ENCODE measurements at places on chromosomes 5 and 9.

GRCh38 chr5:98111686-98112085, 661.8 kb upstream of the RGMB start:
- DNase-seq = no peak

GRCh38 chr5:111697215-111697614, 59.8 kb downstream of the NREP start:
- DNase-seq = no peak

DNA sequence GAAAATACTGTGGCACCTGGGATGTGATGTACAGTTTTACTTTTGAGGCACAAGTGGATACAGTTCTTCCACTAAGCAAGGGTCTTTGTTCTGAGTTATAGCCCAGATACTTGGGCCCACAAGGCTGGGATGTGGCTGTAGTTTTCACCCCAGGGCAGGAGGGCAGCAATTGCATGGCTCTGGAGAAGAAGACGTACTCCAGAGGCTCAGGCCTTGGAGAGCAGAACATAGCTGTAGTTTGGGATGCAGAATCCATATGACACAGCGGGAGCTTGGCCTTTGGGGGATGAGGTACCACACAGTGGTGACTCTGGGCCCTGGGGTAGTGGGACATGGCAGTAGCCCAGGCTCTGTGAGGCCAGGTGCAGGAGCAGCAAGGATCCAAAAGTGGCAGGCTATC, 110.8 kb upstream of the FSTL4 start:
- no peak for DNase-seq

DNA sequence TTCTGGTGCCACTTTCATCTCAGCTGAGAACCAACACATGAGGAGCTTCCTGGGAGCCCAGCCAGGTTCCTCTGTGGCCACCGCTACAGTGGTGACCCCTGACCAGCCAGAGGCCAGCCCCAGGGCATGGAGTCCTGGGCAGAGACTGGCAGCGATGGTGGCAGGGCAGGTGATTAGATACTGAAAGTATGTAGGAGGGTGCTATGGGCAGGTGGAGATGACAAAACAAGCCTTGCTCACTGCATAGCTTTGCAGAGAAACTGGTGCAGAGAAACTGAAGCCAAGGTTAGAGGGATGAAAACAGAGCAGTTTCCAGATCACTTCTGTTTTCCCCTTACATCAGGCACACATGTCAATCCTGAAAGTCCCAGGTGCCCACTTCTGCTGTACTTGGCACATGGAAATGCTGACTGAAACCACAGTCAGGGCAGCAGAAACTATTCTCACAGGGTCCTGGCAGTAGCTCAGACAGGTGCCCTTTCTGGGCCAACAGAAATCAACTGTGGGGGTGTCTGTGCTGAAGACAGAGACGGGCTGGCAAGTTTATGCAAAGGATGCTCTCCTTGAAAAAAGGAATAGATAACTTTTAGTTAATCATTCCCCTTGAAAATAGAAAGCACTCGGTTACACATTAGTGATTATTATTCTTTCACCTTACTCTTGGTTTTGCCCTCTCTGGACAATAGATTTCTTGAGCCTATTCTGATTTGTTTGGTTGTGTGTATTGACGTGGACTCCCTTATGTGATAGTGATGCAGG, 90.3 kb downstream of the ANKRD55 start:
- no peak for DNase-seq

GRCh38 chr9:4131946-4132345, 167.9 kb downstream of the GLIS3 start:
- no peak for DNase-seq

Measured in activated CD4-positive, CD25-positive, alpha-beta regulatory T cell treated with anti-CD3 and anti-CD28 coated beads, Interleukin-2, amount 50 U/mL, for 72 hours (primary cell).